ENCODE measurements at places on chromosomes 7 and 10.

DNA sequence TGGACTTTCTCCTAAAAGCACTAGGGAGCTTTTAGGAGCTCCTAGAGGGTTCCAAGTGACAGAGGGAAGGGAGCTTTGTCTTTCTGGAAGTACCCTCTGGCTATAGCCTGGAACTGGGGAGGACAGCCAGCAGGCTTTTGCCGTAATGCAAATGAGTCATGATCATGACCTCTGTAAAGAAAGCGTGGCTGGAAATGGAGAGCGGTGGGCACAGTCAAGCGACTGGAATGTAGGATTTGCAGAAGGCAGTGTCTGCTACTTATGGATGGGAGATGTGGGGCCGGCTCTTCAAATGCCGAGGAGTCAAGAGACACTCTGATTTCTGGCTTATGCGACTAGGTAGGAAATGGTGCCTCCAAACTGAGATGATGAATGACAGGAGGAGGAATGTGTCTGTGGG, 34.6 kb upstream of the PLPP4 start:
- no peak for ATAC-seq

DNA sequence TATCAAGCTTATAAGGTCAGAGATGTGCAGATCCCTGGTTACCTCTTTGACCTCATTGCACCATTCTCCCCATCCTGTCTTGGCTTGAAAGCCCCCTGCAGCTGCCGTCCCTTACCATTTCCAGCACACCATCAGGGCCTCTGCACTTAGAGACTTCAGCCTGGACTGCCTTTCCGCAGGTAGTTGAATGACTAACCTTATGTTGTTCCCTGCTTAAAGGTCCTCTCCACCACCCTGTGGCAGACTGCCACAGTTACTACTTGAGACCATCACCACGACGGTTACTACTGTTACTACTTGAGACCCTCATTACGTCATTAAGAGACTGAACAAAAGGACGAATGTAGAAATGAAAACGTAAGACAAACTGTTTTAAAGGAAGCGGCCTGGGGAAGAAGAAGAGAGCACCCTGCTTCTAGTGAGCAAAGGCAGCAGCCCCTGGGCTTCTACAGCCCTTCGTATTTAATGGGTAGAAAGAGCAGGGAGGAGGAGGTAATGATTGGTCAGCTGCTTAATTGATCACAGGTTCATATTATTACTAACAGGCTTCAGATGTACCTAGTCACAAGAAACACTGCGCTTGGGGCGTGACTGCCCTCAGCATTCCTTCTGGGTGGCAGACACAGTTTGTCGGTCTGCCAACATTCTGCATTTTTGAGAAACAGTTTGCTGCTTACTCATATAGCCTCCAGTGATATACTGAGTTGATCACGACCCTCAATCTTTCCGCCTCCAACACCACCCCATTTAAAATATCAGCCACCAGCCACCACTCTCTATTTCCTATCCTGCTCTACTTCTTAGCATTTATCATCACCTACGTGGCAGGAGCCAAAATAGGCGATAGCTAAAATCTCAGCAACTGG, 74.1 kb upstream of the PARD3 start:
- no peak for ATAC-seq

DNA sequence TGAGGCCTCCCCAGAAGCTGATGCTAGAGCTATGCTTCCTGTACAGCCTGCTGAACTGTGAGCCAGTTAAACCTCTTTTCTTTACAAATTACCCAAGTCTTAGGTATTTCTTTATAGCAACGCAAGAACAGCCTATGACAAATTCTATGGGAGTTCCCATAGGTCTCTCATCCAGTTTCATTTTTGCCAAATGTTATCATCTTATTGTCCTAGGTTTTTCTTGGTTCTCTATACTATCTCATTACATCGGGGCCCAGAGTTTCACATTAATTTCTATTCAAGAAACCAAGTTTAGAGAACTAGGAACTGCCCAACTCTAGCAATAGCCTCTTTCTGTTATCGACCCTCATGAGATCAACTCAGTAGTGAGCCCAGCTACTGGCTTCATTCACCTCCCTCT, 15.9 kb downstream of the ACTA2 start:
- no peak for ATAC-seq

DNA sequence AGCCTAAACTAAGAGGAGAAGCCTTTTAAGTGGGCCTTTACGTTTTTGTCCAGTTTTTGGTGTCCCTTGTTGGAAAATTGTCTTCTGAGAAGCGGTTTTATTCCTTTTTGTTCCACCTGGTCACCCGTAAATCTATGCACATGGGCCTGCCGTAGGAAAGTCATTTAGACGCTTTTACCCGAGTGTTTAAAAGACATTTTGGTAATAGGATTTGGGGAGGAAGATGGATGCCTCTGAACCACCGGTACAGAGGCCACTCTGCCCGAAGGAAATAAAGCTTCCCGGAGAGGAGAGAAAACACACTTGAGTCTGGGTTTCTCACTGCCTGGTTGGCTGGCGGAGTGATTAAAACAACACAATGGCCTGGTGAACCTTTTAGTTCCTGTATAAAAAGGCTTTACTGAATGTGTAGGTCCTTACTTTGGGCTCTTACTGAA, 760 bp downstream of the THNSL1 start:
- ATAC-seq = no peak

GRCh38 chr7:91533996-91534395, 269.8 kb downstream of the FZD1 start:
- ATAC-seq = no peak

GRCh38 chr10:58017719-58018367, 249.9 kb downstream of the IPMK start:
- ATAC-seq = no peak

GRCh38 chr7:92569137-92569536, 21.1 kb downstream of the FAM133B start:
- no peak for ATAC-seq
